ENCODE measurements at places on chromosomes 12 and 14.
A peak's percentile ranks its signal among the peaks of the same experiment; 100 is the strongest.

DNA sequence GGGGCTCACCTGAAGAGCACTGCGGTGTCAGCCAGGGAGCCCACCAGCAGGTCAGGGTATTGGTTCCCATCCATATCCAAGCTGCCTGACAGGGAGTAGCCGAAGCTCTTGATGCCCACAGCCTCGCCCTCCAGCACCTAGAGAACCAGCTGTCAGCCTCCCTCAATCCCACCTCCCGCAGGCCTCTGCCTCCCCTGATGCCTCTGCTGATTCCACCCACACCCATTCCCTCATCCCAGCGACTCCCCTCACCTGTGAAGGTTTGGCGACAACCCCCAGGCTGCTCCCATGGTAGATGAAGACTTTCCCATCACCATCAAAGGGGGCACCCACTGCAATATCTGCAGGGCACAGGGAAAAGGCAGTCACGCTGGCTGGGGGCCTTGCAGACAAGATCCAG, 10.0 kb downstream of the ITGA7 start:
- DNase-seq: no peak

- peak; percentile 73 for DNase-seq
Measured at GRCh38 chr12:116277467-116278278, at the start of gene MED13L. Gene MED13L, minus strand, starts transcription at chr12:116277693. Its CDS starts 562 bp downstream, at chr12:116277131.

- no peak for DNase-seq
Measured at GRCh38 chr14:58245562-58245961, 919 bp downstream of the PSMA3 start.

- DNase-seq: no peak
Measured at GRCh38 chr14:90379106-90379505, 17.7 kb upstream of the CALM1 start.

- no peak for DNase-seq
Measured at GRCh38 chr12:70070494-70071007, 172.7 kb upstream of the CNOT2 start.

DNA sequence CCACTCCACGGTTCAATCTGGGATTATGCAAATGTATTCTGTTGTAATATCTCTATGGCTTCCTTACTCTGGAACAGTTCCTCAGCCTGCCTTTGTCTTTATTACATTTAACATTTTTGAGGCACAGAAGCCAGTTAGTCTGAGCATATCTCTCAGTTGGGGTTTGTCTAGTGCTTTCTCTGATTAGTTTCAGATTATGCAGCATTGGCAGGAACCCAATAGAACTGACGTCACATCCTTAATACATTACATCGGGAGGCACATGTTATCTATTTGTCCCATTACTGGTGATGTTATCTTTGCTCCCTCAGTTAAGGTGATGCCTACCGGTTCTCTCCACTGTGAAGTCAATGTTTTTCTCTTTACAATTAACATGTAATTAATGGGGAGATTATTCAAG, 62.4 kb downstream of the PPM1A start:
- no peak for DNase-seq

GRCh38 chr14:99784508-99784907, 8.7 kb upstream of the EML1 start:
- DNase-seq: no peak

DNA sequence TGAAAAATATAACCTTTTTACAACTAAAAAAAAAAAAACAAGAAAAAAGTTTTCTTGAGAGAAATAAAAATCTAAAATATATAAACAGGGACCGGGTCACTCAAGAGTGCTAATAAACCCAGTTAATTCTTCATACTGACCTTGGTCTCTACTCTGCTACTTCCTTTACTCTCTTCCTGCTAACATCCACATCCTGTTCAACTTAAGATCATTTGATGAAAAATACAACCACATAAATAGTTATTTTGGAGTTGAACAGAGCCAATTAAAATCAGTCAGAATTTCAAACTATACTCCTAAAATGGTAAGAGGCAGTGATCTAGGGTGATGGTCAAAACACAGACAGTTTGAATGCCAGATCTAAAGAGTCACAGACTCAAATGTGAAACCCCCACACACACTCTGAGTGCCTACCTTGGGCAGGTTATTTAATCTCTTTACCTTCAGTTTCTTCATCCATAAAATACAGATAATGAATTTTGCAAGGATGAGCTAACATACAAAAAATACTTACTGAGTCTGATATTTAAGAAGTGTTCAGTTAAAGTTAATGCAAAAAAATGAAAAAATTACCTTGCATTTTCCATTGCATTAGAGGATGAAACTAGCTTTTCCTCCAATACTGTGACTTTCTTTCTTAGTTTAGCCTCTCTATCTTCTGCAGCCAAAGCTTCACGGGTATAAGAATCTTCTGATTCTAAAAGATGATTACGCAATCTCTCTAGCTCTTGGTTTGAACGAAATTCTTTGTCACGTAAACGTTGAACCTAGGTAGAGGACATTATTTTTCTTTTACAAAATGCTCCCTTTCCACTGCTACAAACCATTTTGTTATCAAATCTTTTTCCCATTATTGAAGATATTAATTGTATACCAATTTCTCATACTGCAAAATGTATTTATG, 40.9 kb downstream of the TRIP11 start:
- DNase-seq: no peak

- no peak for DNase-seq
Measured at GRCh38 chr14:72471346-72471745, 422.6 kb downstream of the DPF3 start.

Measured in left renal pelvis (tissue), 4 donors.